ENCODE measurements at places on chromosomes 1 and 21. TPM values are rescaled to one million over a fixed set of nuclear protein-coding genes. Genes with fewer than 3 reads are reported as not detected.

Gene CCDC190
- polyA plus RNA-seq: not detected

Gene LUZP1
- 3.4 TPM for polyA plus RNA-seq

Gene SPRR1A
- polyA plus RNA-seq: not detected

Gene TRIM33
- polyA plus RNA-seq: 58.7 TPM

Gene OR2L13
- polyA plus RNA-seq: not detected

Gene KPNA6
- 17.3 TPM for polyA plus RNA-seq

Gene ADARB1
- polyA plus RNA-seq: 8.9 TPM

Gene YY1AP1
- polyA plus RNA-seq: 44.0 TPM

Gene TTC24
- polyA plus RNA-seq: not detected

Gene CHIA
- polyA plus RNA-seq: not detected

Gene FRRS1
- not detected for polyA plus RNA-seq

Gene NBPF26
- polyA plus RNA-seq: 11.6 TPM

Gene PLA2G2C
- not detected for polyA plus RNA-seq

Gene GSTM1
- polyA plus RNA-seq: not detected

Gene SPRR3
- not detected for polyA plus RNA-seq

Gene TMIGD3
- polyA plus RNA-seq: not detected

Gene CCDC30
- polyA plus RNA-seq: 13.2 TPM

Gene PLA2G5
- not detected for polyA plus RNA-seq

Gene PROK1
- polyA plus RNA-seq: 0.54 TPM

Gene RXRG
- 0.78 TPM for polyA plus RNA-seq

Gene HORMAD1
- polyA plus RNA-seq: 0.34 TPM

Gene ADAMTS4
- not detected for polyA plus RNA-seq

Gene KRTAP12-2
- polyA plus RNA-seq: not detected

Gene DEPDC1
- polyA plus RNA-seq: 2.4 TPM

Gene ZFP69
- 11.6 TPM for polyA plus RNA-seq

Gene CLCNKA
- not detected for polyA plus RNA-seq

Gene C1orf115
- polyA plus RNA-seq: 0.42 TPM

Gene TMPRSS2
- not detected for polyA plus RNA-seq

Gene ERRFI1
- polyA plus RNA-seq: 72.9 TPM

Gene CD244
- polyA plus RNA-seq: not detected

Gene C2CD4D
- not detected for polyA plus RNA-seq

Gene ERMAP
- 10.2 TPM for polyA plus RNA-seq

Gene UQCRHL
- 3.9 TPM for polyA plus RNA-seq

Gene OR2T29
- not detected for polyA plus RNA-seq

Gene TDRD5
- polyA plus RNA-seq: not detected

Gene PRRX1
- 0.10 TPM for polyA plus RNA-seq

Gene AMY1C
- not detected for polyA plus RNA-seq

Gene RIPPLY3
- polyA plus RNA-seq: 0.24 TPM

Gene KIF21B
- 53.7 TPM for polyA plus RNA-seq

Gene VHLL
- 1.4 TPM for polyA plus RNA-seq

Gene GJC2
- polyA plus RNA-seq: 1.7 TPM

Gene TFF2
- not detected for polyA plus RNA-seq

Gene PAQR6
- 27.3 TPM for polyA plus RNA-seq

Gene RAB42
- polyA plus RNA-seq: not detected

Gene RBM15
- polyA plus RNA-seq: 9.0 TPM

Gene ICOSLG
- not detected for polyA plus RNA-seq

Gene PIGR
- not detected for polyA plus RNA-seq

Gene MX2
- not detected for polyA plus RNA-seq

Gene SF3B4
- polyA plus RNA-seq: 7.8 TPM

Gene CELF3
- polyA plus RNA-seq: 89.0 TPM

Gene HRNR
- polyA plus RNA-seq: not detected

Gene MYCL
- 36.3 TPM for polyA plus RNA-seq

Gene C8A
- not detected for polyA plus RNA-seq

Gene FMO1
- not detected for polyA plus RNA-seq

Measured in neural cell (in vitro differentiated cells).